Activated naive CD8-positive, alpha-beta T cell treated with anti-CD3 and anti-CD28 coated beads, Interleukin-2, amount 10 ng/mL, durations not matched to agents 7 days and 5 days (primary cell): ENCODE measurements at places on chromosomes 16 and 17. TPM values are rescaled to one million over a fixed set of nuclear protein-coding genes. Genes with fewer than 3 reads are reported as not detected.

DNA sequence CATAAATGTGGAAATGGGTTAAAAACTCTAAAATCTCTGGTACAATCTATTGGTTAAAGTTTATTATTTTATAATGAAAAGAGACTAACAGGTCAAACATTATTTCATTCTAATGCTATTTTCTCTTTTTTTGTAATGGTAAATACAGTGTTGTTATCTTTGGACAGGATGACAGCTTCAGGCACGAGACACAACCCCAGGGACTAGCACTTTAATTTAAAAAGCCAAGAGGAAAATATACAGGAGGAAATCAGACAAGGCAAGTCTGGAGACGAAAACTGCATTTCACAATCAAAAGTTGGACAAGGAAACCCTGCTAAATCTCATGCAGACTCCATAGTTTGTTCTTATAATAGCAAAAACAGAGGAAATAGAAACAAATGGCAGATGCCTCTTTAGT lies 589.1 kb upstream of the CDH8 start:
- H3K36me3 ChIP-seq: no peaks in the 10 kb centered on the region
- no peaks in the 10 kb centered on the region for H3K27me3 ChIP-seq
- H3K4me1 ChIP-seq: no peaks in the 10 kb centered on the region
- DNase-seq: no peak

GRCh38 chr16:85166281-85166680 lies 54.0 kb upstream of the CIBAR2 start:
- peaks cover 36% of the 10 kb centered on the region for H3K27me3 ChIP-seq
- no peak for DNase-seq
- no peaks in the 10 kb centered on the region for H3K36me3 ChIP-seq
- H3K27ac ChIP-seq: no peak overlapping the region
- H3K4me3 ChIP-seq: no peak overlapping the region

DNA sequence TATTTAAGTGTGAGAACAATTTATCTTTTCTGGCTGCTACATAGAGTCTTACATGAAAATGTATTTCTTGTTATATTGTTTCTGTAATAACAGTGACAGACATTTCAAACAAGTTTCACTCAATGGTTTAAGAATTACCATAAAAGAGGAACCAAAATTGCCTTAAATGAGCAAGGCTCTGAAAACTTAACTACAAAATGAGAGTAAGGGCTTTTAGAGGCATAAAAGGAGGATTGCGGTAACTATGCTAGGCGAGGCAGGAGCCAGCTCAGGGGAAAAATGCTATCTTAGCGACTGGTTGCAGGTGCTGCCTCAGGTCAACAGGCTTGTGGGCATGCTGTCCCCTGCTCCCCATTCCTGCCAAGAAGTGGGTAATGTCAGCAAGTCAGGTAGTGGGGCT lies 81.7 kb upstream of the MSI2 start:
- peaks cover 47% of the 10 kb centered on the region for H3K27me3 ChIP-seq
- H3K36me3 ChIP-seq: no peaks in the 10 kb centered on the region
- DNase-seq: no peak
- no peak overlapping the region for H3K4me3 ChIP-seq

DNA sequence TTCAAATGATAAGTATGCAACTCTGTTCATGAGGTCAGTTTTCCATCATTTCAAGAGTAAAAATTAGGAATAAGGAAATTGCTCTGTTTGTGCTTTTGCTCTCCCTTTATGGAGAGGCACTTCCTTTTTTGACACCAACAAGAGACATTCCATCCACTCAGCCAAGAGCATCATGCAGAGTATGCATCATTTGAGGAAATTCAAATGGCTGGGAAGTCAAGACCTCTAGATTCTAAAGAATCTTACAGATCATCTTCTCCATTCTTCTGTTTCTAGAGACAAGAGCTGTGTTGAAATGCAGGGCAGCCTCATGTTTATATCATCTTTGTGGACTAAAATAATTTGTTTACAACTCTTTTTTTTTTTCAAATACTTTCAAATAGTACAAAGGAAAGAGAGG lies 669.4 kb downstream of the CDH11 start:
- DNase-seq: no peak
- no peak overlapping the region for H3K4me3 ChIP-seq
- no peaks in the 10 kb centered on the region for H3K27me3 ChIP-seq
- H3K27ac ChIP-seq: no peak overlapping the region
- no peaks in the 10 kb centered on the region for H3K4me1 ChIP-seq

DNA sequence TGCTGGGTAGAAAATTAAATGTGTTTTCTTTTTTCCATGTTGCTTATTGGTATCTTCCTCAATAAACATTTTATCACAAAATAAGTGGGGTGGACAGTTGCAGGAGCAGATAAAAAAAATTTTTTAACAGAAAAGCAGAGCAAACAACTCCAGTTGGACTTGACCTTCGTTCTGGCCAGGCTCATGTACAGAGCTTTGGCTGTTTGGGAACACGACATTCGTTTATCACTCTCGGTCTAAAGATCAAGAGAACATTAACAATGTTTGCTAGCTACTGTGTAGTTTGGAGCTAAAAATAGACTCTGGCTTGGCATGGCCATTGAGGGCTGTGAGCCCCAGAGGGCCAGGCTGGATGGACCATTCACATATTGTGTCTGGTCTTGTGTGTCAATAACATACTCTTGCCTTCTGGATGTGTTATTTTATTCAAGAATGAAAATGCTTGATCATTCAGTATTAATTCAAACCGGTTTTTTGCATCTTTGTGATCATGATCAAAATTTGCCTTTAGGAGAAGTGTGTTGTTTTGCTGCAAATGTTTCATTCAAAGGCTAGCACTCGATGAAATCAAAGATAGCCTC lies 56.6 kb downstream of the TMEM186 start:
- peaks cover 2% of the 10 kb centered on the region for H3K27me3 ChIP-seq
- H3K4me1 ChIP-seq: no peaks in the 10 kb centered on the region

DNA sequence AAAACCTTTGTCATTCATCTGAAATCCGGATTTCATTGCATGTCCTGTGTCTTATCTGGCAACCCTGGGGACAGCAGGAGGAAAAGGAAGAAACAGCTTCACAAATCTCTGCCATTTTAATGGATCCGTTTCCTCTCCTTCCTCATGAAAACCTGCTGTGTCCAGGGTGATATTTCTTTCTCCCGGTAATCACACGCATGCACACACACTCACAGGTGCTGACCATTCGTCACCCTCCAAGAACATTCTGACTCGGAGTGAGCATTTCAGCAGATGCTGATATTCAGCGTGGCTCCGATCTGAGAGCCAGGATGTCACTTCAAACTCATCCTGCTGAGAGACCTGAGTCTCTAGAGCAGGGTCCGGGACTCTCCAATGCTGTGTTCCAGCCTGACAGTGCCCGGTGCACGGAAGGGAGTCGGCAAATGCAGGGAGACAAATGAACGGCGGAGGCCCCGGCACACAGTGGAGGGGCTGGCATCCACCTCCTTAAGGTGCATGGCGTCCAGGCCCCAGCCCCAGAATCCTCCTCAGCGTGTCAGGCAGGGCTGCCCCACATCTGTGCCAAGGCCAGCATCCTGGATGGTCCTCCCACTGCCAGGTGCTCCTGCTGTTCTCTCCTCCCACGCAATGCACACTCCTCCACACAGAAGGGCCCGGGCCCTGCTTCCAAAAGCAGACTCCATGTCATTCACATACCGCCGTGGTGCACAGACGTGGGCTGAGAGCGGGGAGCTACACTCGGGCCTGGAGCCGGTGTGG lies 70.7 kb downstream of the RBFOX3 start:
- H3K27me3 ChIP-seq: no peaks in the 10 kb centered on the region
- no peaks in the 10 kb centered on the region for H3K4me1 ChIP-seq
- H3K36me3 ChIP-seq: no peaks in the 10 kb centered on the region

- H3K27me3 ChIP-seq: no peaks in the 10 kb centered on the region
- H3K27ac ChIP-seq: no peak overlapping the region
- DNase-seq: no peak
- peaks cover 24% of the 10 kb centered on the region for H3K36me3 ChIP-seq
- H3K4me3 ChIP-seq: no peak overlapping the region
Measured at GRCh38 chr17:31286587-31286986, 10.5 kb downstream of the OMG start.

DNA sequence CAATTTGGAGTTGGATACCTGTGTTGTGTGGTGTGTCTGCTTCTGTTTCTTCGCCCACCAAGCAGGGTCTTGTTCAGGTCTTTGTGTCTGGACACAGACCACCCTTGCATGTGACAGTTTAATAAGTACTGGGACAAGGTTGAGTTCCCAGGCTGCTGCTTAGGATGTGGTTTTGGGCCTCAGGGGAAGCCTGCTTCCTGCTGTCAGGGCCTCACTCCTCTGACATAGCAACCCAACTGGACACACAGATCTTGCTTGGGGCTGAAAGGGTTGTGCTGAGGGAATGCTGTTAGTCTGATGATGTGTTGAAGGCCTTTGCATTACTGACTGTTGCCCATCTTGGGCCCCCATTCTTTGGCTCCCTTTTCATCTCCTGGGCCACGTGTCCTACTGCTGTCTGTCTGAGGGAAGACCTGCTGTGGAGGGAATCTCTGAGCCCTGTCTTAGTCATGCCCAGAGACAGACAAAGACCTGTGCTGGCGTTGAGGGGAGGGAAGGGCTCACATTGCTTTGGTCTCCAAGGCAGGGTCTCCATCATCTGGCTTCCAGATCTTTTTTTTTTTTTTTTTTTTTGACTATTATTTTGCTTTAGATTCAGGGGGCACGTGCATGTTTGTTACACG lies 4.7 kb upstream of the TGFB1I1 start:
- DNase-seq: no peak
- peaks cover 10% of the 10 kb centered on the region for H3K36me3 ChIP-seq
- H3K27ac ChIP-seq: peak overlapping the region; percentile 78
- peak overlapping the region; percentile 28 for H3K4me3 ChIP-seq

- H3K4me1 ChIP-seq: peaks cover 2% of the 10 kb centered on the region
- DNase-seq: no peak
- peaks cover 21% of the 10 kb centered on the region for H3K27me3 ChIP-seq
Measured at GRCh38 chr16:19169082-19169639, 1.1 kb downstream of the SYT17 start.

- H3K36me3 ChIP-seq: peaks cover 5% of the 10 kb centered on the region
- no peak overlapping the region for H3K4me3 ChIP-seq
- peaks cover 22% of the 10 kb centered on the region for H3K27me3 ChIP-seq
Measured at GRCh38 chr16:85879975-85880831, 18.8 kb upstream of the IRF8 start.

GRCh38 chr16:82603784-82604411 lies 22.9 kb upstream of the CDH13 start:
- no peaks in the 10 kb centered on the region for H3K27me3 ChIP-seq
- H3K36me3 ChIP-seq: no peaks in the 10 kb centered on the region
- H3K4me3 ChIP-seq: no peak overlapping the region
- no peaks in the 10 kb centered on the region for H3K4me1 ChIP-seq
- no peak for DNase-seq

DNA sequence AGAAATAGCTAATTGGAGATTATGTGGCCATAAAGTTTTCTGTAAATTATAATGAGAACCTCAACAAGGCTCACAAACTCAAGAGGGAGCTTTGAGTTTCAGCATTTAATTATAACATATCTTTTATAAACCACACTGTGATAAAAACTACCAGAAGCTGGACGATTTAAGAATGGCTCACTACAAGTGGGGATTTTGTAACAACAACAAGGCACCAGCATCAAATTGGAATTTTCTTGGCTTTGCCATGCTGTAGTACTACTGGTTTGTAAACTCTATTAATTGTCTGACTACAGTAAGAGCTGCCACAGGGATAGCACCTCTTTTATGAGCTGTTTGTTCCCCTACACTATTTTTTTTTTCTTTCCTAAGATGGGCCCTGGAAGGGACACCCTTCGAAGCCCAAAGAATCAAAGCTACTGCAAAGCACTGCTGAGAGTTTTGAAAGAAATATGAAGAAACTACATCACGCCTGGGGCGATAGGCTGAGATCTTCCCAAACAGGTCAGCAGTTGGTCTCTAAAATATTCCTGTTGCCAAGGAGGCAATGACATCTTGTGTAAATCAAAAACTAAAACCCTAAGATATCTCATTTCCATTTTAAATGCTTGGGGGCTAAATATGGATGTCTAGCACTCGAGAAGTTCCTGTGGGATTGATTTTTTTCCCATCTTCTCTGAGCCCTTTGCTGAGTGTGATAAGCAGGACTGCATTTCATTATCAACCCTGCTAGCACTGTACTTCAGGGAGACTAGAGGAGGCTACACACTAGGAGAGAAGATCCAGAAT lies 40.9 kb downstream of the SKAP1 start:
- DNase-seq: no peak
- peaks cover 24% of the 10 kb centered on the region for H3K4me1 ChIP-seq
- no peak overlapping the region for H3K27ac ChIP-seq
- H3K36me3 ChIP-seq: peaks cover 57% of the 10 kb centered on the region
- H3K4me3 ChIP-seq: no peak overlapping the region

GRCh38 chr16:65757064-65757463 lies 609.4 kb upstream of the CDH5 start:
- H3K27me3 ChIP-seq: no peaks in the 10 kb centered on the region
- no peaks in the 10 kb centered on the region for H3K4me1 ChIP-seq
- no peak overlapping the region for H3K27ac ChIP-seq
- no peaks in the 10 kb centered on the region for H3K36me3 ChIP-seq
- no peak overlapping the region for H3K4me3 ChIP-seq
- no peak for DNase-seq

DNA sequence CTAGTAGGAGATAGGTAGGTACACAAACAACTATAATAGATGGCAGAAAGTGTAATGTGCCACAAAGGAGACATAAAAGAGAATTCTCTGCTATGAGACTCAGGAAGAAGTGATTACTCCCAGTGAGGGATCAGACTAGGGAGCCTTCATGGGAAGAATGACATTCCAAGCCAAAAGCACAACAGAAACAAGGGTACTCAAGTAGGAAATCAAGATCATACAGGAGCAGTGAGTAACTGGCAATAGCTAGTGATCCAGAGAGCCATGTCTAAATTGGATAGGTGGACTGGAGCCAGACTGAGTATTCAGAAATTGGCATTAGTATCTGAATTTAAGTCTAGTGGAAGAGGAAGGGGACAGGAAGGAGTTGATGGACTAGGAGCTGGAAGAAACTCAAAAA lies 10.7 kb downstream of the RFFL start:
- peaks cover 9% of the 10 kb centered on the region for H3K36me3 ChIP-seq
- H3K27me3 ChIP-seq: no peaks in the 10 kb centered on the region
- H3K4me1 ChIP-seq: peaks cover 24% of the 10 kb centered on the region
- no peak overlapping the region for H3K4me3 ChIP-seq
- no peak for DNase-seq

Gene G6PC1
- total RNA-seq: not detected

Gene CRYBA1
- not detected for total RNA-seq

Gene GPR179
- 0.06 TPM for total RNA-seq

Gene TBC1D28
- not detected for total RNA-seq

Gene RAPGEFL1
- total RNA-seq: 4.9 TPM

Gene CDH5
- total RNA-seq: not detected

Gene PSKH1
- 22.8 TPM for total RNA-seq

Gene DCUN1D3
- total RNA-seq: 13.1 TPM
